ENCODE measurements at places on chromosomes 3 and 15.

GRCh38 chr3:83928391-83928790, 1030.4 kb upstream of the CADM2 start:
- DNase-seq: peak; percentile 15

- DNase-seq: no peak
These were observed 235.1 kb upstream of the CCDC54 start for GRCh38 chr3:107142171-107142570.

DNA sequence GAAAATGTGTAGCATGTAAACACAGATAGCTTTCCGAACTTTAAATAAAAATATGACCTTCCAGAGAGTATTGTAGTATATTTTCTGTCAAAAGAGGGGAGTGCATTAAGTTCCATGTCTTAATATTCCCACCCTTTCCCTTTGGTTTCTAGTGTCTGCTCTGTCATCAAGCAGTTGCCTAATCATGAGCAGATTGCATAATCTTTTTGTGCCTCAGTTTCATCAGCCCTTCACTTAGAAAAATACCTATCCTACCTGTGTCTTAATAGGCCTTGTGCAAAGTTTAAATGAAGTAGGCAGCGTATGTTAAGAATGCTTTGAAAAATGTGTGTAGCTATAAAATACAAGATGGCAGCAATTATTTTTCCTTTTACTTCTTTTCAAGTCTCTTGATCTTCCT, 52.8 kb downstream of the CALML4 start:
- DNase-seq: no peak

DNA sequence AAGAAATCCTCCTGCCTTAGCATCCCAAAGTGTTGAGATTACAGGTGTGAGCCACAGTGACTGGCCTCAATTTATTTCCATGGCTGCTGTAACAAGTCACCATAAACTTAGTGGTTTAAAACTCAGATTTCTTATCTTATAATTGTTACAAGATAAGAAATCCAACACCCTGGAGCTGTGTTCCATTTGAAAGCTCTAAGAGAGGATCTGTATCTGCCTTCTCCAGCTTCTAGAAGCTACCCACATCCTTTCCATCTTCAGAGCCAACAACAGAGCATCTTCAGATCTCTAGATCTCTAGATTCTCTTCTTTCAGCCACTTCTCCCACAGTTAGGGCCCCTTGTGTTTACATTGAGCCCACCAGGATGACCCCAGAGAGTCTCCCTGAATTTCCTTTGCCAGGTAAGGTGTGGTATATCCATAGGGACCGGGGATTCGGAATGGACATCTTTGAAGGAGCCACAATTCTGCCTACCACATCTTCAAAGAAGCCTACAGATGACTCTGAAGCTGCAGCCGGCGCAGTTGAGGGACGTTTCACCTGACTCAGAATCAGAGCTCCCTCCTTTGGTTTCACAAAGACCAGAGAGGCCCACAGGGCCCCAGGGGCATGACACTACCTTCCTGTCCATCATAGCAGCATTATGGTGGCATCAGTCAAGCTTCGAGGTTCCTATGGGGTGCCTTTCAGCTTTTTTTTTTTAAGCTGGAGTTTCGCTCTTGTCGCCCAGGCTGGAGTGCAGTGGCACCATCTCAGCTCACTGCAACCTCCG, 87.0 kb upstream of the IGF1R start:
- no peak for DNase-seq

DNA sequence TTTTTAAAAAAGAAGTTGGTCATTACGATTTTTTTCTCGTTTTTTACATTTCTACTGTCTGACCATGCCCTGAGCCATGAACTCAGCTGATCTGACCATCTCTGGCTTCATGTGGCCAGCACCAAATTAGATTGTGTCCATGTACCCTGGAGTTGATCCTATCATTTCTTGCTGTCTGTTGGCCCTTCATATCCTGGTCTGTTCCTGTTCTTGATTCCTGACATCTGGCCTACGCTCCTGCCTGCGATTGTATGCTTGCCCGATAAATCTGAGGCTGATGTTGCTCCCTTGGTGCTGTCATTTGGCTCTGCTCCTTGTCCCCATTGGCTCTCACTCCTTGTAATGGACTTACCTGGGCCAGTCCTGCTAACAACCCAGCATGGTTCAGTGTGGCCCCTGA, 89.8 kb upstream of the IGSF10 start:
- DNase-seq: no peak
